Fibroblast of skin of right quadriceps (primary cell): ENCODE measurements at places on chromosomes 5 and 9.

- no peak for DNase-seq
These were observed 2.1 kb downstream of the KIF27 start for GRCh38 chr9:83919111-83919510.

DNA sequence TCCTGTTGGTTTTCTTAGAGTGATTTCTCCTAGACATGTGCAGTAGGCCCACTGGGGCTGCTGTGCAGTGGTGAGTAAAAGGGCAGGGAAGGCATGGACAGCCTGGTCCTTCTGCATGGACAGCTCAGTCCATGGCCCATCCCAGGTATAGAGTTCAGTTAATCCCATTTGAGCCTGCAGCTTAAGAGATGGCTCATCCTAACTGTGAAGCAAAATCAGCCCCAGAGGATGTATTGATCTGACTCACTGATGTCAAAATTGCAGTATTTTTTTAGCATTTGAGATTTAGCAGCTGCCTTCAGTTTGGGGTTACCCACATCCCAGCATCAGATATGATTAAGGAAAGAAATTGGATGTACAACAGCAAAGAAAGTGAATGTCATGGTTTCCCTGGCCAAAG is 93.4 kb downstream of the PDE6A start:
- DNase-seq: no peak

DNA sequence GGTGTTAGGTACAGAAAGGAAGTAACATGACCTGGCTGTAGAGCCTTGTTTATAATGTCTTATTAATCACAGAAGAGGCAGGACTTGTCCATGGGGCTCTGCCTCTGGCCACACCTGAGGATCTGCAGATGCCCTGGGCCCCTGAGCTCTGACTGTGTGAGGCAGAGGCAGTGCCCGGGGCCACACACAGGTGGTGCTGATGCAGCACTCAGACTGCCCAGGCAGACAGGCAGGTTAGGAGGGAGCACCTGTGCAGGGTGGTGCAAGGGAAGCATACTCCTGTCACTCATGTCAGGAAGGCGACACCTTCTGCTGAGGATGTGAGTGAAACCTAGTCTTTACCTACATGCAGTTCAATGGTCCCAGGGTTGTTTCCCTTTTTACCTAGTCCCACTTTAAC is 88.7 kb downstream of the CFAP90 start:
- DNase-seq: no peak

DNA sequence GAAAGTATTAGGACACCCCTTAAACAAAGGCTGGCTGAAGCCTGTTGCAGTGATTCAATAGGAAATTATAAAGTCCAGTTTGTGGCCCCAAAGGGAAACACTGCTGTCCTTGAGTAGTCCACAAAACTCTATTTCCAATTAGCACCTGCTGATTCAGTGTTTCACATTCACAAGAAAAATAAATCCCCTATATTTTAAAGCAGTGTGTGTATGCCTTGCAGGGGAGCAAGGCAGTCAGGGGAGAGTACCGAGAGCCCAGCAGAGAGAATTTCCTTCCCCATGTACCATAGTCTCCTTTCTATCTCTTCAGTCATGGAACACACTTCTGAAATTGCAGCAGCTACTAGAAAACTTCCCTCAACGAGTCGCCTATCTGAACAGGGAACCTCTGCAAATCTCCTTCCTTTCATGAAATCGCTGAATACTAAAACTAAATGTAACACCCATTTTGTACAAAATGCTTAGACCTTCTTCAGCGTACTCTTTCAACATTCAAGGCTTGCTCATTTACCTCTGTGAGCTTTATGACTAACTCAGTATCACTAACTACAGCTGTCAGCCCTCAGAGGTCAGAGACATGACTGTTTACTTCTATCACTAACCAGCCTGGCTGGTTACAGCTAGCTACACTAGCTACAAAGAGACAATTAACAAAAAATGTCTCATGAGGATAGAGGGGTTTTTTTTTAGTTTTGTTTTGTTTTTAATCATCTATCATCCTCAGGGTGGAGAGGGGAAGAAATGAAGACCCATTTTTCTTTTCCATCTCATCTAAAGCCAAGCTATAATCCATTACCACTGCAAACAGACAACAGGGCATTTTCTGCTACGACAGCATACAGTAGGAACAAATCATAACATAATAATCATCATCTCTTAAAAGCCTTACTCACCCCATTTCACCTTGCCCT is 188.7 kb downstream of the EBF1 start:
- DNase-seq: peak; percentile 46

DNA sequence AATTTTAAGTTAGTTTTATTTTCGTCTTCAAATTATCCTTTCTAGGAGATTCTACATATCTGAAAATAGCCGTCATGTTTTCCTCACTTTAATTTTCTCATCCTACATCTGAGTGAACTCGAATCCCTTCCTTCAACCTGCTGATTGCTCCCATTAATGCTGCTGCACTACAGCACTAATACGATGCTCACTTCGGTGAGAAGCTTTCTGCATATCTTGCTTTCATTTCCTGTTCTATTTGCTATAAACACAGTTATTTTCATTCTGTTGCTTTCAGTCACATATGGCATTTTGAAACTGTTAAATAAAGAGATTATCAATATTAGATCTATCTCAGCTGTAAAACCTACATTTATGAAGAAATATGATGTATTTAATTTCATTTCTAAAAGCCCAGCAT is 749.2 kb downstream of the EFNA5 start:
- DNase-seq: no peak

GRCh38 chr9:117564839-117565238 is 139.4 kb upstream of the TLR4 start:
- DNase-seq: no peak

- no peak for DNase-seq
These were observed 23.2 kb upstream of the IER5L start for GRCh38 chr9:129201289-129201688.

DNA sequence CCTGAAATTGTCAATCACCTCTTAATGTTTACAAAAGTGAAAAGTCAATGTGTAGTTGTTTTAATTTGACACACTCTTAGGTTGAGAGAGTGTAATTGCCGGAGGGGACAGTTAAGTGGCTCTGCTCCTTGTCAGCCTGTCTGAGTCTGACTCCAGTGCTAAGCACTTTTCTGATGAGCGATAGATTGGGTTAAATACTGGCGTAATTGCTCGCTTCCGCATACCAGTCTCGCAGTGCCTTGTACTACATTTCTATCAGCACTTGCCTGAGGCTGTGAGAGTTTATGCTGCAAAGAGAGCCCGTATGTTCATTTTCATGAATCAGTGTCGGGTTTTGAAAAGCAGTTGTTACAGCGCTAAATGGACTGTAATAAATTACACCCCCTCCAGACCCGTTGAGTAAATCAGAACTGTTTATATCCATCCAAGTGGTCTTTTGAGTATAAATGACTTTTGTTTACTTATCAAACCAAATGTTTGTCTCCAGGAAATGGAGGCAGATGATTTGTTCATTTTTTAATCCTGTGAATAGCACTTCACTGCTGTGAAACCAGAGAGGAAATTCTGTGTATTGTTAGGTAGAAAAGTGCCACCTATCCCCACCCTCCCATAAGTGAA is 41.0 kb upstream of the DMRT3 start:
- DNase-seq: peak; percentile 18

GRCh38 chr5:108814551-108814950 is 66.9 kb downstream of the FER start:
- DNase-seq: no peak

- DNase-seq: no peak
These were observed 126.8 kb downstream of the EHMT1 start for GRCh38 chr9:137745541-137745991.

- DNase-seq: peak; percentile 93
These were observed 164.7 kb upstream of the TARS1 start for GRCh38 chr5:33275921-33276627.

- DNase-seq: no peak
These were observed 467.4 kb upstream of the SEMA6A start for GRCh38 chr5:117041926-117042595.

DNA sequence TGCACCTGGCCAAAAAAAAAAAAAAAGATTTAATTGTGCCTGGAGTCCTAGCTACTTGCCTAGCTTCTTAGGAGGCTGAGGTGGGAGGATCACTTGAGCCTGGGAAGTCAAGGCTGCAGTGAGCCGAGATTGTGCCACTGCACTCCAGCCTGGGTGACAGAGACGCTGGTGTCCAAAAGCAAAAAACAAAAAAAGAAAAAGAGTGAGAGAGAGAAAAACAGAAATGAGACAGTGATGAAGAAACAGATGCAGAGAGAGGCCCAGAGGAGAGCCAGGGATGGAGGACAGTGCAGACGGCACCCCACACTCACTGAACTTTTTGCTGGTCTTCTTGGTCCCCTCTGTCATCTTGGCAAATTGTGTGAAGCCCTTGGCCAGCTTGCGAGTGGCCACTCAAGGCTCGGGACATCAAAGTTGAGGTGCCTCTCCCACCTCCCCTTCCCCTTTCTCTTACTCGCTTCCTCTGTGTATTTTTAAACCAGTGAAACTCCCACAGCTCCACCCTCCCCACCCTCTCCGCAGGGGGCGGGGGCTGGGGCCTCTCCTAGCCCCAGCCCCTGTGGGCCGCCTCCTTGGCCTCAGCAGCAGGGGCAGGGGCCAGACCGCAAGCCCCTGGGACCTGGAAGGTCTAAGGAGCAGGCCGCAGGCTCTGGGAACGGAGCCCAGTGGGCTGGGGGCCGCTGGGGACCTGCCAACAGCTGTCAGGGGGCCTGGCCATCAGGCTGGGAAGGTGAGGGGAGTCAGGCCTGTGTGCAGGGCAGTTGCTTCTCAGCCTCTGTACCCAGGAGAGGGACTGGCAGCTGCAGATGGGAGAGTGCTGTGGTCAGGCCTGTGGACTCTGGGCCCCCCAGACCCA is at the start of gene SH2D3C:
SH2D3C (minus strand) TSS at position 387 of the 856 bp plus-strand sequence; CDS start at position 348, 39 bp downstream.
- DNase-seq: no peak

- no peak for DNase-seq
These were observed 1.9 kb downstream of the RASEF start for GRCh38 chr9:83061036-83061435.

DNA sequence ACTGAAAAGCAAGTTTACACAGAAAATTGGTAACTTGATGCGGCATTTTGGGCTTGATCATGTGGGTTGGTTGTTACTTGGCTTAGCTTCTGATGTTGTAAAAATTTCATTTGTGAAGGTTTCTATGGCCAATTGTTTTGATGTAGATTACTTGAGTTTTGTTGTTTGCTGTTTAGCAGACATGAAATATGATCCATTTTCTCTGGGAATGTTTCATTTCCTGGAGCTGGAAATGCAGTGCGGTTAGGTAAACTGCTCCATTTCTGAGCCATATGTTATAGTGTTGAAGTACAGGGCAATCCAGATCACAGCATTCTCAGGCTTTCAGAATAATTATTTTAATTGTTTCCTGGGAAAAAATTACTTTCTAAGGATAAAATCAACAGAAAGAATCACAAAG is 396.9 kb downstream of the ENC1 start:
- peak; percentile 63 for DNase-seq
